Hepatic stellate cell (primary cell): ENCODE measurements at places on chromosomes 11 and 22.

GRCh38 chr11:66563832-66564231 is 4.6 kb downstream of the CTSF start:
- no peak for DNase-seq

- no peak for DNase-seq
Observed at GRCh38 chr11:58917159-58917783, 22.0 kb upstream of the GLYATL1 start.

DNA sequence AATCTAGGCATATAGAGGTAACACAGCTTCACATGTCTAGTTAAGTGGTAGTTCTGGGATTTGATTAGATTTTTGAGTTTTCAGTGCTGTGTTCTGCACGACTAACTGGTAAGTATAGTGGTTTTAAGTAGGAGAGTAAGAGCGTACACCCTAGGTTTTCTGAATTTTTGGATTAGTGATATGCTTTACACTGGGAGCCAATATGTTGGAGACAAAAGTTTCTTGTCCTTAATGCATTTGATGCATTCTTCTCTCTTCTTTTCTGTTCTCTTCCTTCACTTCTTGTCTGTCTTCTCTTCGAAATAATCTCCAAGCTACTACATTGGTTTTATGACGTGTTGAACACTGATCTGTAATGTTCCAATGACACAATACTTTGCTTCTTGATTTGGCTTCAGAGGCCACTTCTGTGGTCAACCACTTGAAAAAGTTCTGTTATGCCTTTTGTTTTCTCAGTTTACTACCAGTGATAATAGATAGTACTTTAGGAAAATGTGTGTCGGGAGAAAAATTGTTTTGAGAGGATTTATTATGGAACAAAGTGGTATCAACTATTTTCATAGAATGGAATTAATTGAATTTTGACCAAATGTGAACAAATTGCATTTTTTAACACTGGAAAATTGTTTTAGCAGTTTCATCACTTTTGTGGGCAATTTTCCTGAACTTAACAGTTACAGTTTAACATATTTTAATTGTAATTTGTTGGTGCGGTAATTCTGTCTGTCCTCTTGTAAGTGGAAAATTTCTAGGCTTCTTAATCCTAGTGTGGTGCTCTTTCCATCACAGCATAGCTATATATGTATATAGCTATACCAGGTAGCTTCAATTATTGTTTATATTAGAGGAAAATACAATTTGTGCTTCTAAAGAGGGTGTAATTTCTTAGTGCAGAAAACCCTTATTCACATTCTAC is 2.6 kb downstream of the PDE3B start:
- no peak for DNase-seq

DNA sequence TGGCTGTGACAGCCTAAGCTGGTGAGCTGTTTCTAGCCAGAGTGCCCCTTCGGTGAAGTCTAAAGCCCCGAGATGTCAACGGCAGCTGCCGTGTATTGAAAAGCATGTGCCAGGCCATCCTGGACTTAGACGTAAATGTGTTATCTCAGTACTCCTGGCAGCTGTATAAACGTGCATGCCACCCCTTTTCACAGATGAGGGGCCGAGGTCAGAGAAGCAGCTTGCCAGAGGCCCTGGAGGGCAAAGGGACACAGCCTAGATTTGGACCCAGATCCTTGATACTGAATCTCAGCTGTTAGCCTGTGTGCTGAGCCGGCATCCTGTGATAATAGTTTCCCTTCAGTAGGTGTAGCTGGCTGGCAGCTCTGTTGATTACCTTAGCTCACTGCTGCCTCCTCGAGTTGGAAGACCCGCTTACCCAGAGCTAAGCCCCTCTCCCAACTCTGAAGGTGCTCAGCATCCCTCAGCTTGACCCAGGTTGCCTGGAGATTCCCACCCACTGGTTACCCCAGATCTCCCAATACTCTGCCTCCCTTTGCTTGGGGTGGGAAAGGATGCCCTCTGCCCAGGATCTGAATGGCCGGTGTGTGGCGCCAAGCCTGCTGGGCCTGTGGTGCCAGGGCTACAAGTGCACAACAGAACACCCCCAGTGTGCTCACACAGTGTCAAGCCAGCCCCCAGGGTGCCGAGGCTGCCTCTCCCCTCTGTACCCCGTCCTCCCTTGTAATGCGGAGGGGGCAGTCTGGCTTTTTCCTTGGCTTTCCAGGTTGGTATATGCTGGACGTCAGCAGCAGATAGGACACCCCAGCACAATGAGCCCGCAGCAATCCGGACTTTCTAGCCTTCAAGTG is 59.8 kb upstream of the WNT7B start:
- peak; percentile 17 for DNase-seq

DNA sequence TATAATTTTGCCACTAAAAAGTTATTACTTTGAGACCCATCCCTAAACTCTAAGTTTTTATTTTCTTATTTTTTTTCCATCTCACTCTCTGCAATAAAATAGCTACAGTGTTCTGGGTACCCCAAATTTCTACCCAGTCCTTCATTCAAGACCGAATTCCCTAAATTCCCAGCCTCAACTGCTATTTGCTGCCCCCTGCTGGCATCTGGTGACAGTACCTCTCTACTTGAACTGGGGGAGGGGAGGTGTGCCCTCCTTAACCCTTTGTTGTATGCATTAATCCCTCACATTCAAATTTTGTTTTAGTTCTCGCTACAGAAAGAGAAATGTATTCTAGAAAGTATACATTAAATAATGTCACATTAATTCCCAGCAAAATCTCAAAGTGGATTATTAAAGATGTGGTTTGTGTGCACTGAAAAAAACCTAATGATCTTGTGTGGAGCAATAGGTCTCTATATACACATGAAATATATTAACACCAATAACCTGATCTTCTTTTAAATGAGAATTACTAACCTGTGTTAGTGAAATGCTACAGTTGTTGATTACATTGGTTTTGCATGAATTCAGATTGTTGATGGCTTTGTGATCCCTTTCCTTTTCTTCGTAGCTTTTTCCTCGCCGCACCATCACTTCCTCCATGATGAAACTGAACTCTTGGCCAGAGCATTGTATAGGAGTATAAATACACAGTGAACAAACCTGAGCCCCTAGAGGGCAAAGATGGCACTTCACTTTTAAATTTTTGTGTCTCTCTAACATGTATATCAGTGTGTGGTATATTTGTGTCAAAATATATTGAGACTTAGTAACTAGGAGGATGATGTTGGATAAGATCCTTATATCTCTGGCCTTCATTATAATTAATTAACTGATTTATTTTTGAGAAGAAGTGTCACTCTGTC is 590.0 kb downstream of the METTL15 start:
- peak; percentile 26 for DNase-seq

DNA sequence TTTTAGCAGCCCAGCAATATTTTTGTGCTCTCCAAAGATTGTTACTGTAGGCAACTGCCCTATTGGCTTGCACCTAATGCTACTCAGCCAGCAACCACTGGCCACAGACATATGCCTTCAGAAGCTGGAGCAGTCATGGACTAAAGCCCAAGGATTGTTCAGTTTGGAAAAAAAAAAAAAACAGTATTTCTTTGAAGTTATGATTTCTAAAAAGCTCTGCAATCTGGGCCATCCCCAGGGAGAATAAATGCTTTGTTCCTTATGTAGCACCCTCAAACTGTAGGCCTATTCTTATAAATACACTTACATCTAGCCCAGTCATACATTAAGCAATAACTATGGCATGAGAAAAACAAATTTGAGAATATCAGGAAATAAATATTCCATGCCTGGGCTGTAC is 2190.5 kb upstream of the RAG2 start:
- no peak for DNase-seq

DNA sequence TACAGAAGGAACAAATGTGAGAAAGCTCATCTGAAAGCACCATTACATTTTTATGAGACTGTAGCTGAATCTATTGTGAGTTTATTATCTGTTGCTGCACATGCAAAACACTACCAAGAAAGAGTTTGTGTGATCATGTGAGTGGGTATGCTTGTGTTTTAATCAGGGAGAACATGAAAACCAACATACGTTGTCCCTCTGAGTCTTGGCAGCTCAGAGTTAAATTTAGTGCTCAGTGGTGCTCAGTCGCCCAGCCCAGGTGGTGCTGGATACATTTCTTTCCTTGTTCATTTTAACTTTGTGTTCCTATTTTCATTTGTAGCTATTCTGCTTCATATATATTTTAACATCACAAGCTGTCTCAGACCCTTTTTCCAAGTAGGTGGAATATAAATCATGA is 500.6 kb downstream of the NTM start:
- DNase-seq, result no peak

GRCh38 chr11:18721561-18722292 is 4.3 kb downstream of the IGSF22 start:
- DNase-seq, result peak; percentile 67

DNA sequence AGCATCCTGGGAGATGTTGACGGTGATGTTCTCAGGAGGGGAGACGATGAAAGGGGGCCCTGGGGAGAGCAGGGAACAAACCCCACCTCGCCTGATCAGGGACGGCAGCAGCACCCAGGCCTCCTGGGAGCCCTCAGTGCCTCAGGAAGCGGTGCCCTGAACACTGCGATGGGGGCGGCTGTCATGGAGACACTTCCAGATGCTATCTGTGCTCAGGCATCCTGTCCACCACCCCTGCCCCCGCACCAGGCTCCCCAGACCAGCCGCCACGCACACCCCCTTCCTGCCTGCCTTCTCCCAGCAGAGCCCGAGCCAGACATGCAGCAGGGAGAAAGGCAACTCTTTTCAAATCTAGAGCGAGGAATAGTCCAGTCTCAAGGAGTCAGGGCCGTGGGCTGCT is 20.6 kb downstream of the IGSF9B start:
- DNase-seq, result no peak

- DNase-seq, result no peak
Observed at GRCh38 chr11:12016246-12016645, 7.8 kb upstream of the DKK3 start.

DNA sequence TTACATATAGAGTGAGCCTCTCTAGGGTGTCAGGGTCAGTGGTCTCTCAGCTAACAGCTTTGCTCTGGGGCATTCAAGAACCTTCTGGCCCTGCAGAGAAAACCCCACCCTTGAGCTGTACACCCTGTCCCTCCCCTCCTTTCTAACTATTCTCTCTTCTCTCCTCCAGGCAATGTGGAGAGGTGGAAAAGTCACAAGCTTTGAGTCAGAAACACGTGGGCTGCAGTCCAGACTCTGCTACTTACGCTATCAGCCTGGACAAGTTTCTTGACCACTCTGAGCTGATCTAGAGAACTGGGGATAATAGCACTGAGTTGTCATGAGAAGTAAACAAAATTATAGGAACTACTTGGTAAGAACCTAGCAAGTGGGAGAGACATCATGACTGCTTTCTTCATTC is 10.7 kb upstream of the FAM83F start:
- no peak for DNase-seq

- no peak for DNase-seq
Observed at GRCh38 chr11:2531987-2532703, 87.3 kb downstream of the KCNQ1 start.

DNA sequence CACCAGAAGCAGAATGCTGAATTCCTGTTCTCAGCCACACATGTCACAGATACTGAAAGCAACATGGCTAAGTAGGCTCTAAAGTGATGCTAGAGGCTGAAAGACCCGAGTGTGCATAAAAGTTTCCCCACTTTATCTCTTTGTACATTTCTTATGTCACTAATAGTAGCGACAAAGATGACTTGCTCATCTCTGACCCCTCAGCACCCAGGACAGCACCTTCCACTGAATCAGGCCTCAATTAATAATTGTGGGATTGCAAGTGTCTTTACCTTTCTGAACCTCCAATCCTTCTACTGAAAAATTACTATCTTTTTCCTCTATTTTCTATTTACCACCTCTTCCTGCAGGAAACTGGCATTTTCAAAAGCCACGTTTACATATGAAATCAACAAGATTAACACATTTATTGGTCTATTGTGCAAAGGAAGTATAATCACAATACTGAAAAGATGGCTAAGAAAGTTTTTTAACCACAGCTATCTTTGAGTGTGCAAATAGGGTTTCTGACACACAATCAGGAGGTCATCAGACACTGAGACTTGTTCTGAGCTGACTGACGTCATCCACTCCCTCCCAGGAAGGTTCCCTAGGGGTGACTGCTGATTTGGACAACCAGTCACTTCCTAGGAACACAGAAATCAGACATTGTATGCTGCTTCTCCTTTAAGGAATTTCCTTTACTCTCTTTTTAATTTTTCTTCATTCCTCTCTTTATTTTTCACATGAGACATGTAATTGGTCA is 213.9 kb upstream of the ISX start:
- DNase-seq, result no peak

DNA sequence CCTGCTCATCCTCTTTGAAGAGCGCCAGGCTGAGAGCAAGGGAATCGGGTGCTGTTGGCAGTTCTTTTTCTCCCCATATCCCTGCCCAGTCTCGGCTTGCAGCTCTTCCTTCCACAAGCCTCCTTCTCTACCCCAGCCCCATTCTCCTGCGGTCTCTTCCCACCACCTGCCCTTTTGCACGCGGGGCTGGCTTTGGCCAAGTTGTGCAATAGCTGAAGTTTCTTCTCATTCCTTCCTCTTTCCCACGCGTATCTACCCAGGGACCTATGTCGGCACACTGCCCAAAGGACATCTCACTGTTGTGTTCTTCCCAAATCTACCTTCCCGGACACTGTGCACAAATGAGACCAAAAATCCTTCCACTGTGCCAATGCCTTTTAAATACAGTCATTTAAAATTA is 22.3 kb upstream of the HTR3A start:
- DNase-seq, result no peak

DNA sequence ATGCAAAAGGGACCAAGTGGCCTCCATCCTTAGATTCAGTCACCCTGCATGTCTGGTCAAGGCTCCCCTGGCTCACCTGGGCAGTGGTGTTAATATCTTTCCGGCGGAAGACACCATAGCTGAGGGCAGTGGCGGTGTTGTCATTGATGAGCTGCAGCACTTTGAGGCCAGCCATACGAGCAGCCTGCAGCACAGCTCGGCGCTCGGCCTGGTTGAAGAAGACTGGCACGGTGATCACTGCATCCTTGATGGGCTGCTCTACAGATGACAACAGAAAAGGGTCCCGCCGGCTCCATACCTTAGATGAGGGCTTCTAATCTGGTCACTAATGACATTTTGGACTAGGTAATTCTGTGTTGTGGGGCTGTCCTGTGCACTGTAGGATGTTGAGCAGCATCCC is 2.6 kb downstream of the HYOU1 start:
- DNase-seq, result no peak

- DNase-seq, result no peak
Observed at GRCh38 chr11:75982309-75982708, 167.3 kb downstream of the UVRAG start.

GRCh38 chr22:36333644-36334043 is 54.1 kb downstream of the MYH9 start:
- no peak for DNase-seq

DNA sequence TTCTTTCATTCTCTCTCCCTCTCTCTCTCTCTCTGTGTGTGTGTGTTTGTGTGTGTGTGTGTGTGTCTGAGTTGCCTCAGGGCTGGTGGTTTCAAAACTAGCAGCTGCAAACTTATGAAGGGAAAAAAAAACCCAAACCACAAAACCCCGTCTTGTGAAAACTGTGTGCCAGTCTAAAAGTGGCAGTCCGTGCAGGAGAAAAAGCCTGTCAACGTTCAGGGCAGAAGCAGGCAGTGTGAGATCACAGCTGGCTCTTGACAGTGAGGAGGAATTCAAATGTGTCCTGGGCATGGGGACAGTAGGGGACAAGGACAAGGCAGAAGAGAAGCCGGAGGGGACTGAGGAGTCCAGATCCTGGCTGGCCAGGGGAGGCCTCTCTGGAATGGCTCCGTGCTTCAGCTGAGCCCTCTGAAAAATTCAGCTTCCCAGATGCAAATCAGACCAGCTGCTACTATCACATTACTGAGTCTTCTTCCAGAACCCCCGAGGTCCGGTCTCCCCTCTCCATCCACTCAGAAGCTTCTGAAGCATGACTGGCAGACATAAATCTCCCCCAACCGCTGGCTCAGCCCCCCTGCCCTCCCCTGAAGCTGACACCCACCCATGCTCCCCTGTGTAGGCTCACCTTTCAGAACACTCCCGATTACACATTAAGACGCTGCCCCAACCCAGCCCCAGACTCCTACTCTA is 31.9 kb downstream of the FLI1 start:
- DNase-seq, result no peak
